Mesothelial cell of epicardium (in vitro differentiated cells): ENCODE measurements at places on chromosomes 3 and 15.

- H3K27ac ChIP-seq = no peak overlapping the region
- H3K4me1 ChIP-seq = no peaks in the 10 kb centered on the region
- H3K4me3 ChIP-seq = no peak overlapping the region
- peaks cover 53% of the 10 kb centered on the region for H3K36me3 ChIP-seq
- no peaks in the 10 kb centered on the region for H3K27me3 ChIP-seq
Observed at GRCh38 chr3:136110481-136110880, 85.7 kb downstream of the MSL2 start.

DNA sequence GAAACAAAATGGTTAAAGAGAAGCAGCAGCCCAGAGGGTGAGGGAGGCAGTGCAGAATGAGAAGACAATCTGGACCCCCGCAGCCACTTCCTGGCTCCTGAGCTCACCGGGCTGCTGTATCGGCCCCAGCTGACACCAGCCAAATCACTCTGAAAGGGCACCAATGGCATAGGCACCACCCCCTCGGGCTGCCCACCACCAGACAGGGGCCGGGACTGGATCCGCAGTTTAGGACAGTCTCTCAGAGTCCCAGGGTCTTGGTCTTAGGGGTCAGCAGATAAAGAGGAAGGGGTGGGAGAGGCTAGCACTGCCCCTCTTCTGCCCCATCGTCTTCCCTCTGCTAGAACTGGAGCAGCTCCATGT lies 17.9 kb upstream of the EHD4 start:
- H3K27ac ChIP-seq = no peak overlapping the region
- H3K36me3 ChIP-seq = no peaks in the 10 kb centered on the region
- no peaks in the 10 kb centered on the region for H3K4me1 ChIP-seq
- DNase-seq = no peak

- H3K27ac ChIP-seq = no peak overlapping the region
- peak overlapping the region; percentile 86 for H3K4me3 ChIP-seq
- peaks cover 25% of the 10 kb centered on the region for H3K27me3 ChIP-seq
- no peaks in the 10 kb centered on the region for H3K36me3 ChIP-seq
- no peak for DNase-seq
- peaks cover 20% of the 10 kb centered on the region for H3K4me1 ChIP-seq
Observed at GRCh38 chr3:24828011-24828410, 333.4 kb upstream of the THRB start.

DNA sequence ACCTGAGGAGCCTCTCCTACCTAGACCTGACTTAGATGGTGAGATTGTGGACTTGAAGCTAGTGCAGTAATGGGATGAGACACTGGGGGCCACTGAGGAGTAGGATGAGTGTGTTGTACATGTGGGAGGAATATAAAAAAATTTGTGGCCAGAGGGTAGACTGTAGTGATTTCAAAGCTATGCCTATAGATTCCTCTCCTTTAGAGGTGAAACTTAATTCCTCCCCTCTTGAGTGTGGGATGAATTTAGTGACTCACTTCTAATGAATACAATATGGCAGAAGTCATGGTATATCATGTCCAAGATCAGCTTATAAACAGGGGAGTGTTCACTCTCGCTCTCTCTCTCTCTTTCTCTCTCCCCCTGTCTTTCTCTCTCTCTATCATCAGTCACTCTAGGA lies 6.7 kb downstream of the ZNF860 start:
- H3K4me1 ChIP-seq = no peaks in the 10 kb centered on the region
- no peak overlapping the region for H3K4me3 ChIP-seq
- no peaks in the 10 kb centered on the region for H3K36me3 ChIP-seq
- no peak overlapping the region for H3K27ac ChIP-seq
- H3K27me3 ChIP-seq = no peaks in the 10 kb centered on the region
- DNase-seq = no peak

GRCh38 chr3:122132949-122133540 lies 50.4 kb upstream of the CASR start:
- H3K4me1 ChIP-seq = no peaks in the 10 kb centered on the region
- no peak overlapping the region for H3K27ac ChIP-seq
- DNase-seq = no peak
- no peaks in the 10 kb centered on the region for H3K36me3 ChIP-seq
- H3K4me3 ChIP-seq = no peak overlapping the region
- H3K27me3 ChIP-seq = peaks cover 2% of the 10 kb centered on the region

GRCh38 chr3:52380023-52380422 lies 63.9 kb downstream of the DNAH1 start:
- no peak overlapping the region for H3K4me3 ChIP-seq
- H3K4me1 ChIP-seq = peaks cover 4% of the 10 kb centered on the region
- H3K27ac ChIP-seq = no peak overlapping the region
- H3K27me3 ChIP-seq = no peaks in the 10 kb centered on the region
- H3K36me3 ChIP-seq = no peaks in the 10 kb centered on the region

DNA sequence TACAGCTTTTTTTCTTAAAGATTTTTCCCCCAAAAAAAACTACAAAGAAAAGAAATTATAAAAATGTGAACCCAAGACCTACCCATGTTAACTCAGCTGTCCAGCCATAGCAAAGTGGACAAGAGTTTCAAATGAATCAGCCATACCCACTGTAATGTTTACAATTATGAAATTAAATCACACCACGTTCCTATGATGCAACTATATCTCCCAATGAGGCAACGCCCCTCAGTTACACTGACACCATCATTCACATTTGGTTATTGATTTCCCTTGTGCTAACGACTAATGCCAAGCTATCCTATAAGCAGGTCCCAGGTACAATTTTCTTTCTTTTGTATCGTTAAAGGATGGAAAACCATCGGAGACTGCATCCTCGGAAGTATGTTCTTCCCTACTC lies 115.1 kb upstream of the ICE2 start:
- DNase-seq = no peak
- peaks cover 20% of the 10 kb centered on the region for H3K4me1 ChIP-seq
- H3K4me3 ChIP-seq = no peak overlapping the region
- no peaks in the 10 kb centered on the region for H3K36me3 ChIP-seq

GRCh38 chr15:81914734-81915256 lies 131.0 kb downstream of the MEX3B start:
- H3K27ac ChIP-seq = no peak overlapping the region
- peaks cover 27% of the 10 kb centered on the region for H3K36me3 ChIP-seq
- no peak overlapping the region for H3K4me3 ChIP-seq
- H3K27me3 ChIP-seq = no peaks in the 10 kb centered on the region
- DNase-seq = no peak

DNA sequence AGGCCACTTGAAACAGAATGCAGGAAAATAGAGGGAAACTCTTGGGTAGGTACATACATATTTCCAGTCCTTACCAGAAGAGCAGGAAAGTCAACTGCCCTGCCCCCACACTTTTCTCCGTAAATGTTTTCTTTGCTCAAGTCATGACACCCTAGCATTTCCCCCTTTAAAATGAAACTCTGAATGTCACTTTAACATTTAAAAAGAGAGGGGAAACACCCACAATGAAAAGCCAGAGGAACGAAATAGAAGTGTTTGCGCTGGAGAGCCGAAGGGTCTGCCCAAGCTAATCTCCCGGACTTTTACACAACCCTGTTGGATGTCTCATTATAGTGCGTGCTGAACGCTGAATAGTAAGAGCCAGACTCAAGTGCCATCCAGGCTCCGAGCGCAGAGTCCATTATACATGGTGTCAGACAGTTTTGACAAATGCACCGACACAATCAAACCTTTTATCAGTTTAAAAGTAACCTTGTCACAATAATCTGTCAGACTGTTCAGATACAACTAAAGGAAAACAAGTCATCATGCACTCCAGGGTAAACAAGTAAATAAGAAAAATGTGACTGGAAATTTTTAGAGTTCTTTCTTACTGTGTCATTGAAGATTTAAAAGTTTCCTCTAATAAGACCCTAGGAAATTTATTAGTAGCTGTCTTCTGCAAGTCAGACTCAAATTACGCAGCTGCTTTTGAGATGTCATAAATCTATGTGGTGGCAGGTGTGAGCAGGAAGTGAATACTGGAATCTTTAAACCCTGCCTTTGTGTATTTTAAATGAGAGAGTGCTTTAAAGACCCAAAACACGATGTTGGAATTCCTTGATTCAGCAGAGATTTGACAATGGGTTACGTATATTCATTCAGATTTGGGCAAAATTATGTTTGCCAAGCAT lies 159.8 kb downstream of the RBMS3 start:
- no peak for DNase-seq
- peak overlapping the region; percentile 78 for H3K4me3 ChIP-seq
- H3K27me3 ChIP-seq = no peaks in the 10 kb centered on the region
- peaks cover 20% of the 10 kb centered on the region for H3K36me3 ChIP-seq

DNA sequence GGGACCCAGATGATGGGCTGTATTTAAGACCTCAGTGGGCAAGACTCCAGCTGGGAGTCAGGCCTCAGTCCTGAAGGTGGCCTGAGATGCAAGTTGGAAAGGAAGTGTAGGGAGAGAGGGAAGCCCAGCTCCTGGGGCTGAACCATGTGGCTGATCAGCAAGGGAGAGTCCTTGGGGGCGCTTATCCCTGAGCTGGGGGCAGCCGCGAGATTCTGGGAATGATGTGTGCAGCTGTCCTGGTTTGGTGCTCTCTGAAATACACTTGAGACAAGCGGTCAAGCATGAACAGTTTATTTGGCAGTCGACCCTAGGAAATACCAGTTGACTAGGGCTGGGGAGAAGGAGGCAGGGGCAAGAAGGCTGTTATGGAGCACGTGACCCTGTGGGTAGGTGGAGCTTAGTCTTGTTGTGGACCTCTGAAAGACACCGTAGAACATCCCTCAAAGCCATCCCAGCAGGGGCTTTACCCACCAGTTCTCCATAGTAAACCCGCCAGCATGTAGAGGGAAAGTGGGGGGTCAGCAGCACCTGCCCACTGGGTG lies 41.8 kb upstream of the SLC6A11 start:
- H3K4me1 ChIP-seq = no peaks in the 10 kb centered on the region
- peaks cover 69% of the 10 kb centered on the region for H3K27me3 ChIP-seq
- no peaks in the 10 kb centered on the region for H3K36me3 ChIP-seq
- DNase-seq = no peak

- no peak overlapping the region for H3K4me3 ChIP-seq
- no peaks in the 10 kb centered on the region for H3K36me3 ChIP-seq
- DNase-seq = no peak
- no peaks in the 10 kb centered on the region for H3K27me3 ChIP-seq
- peaks cover 14% of the 10 kb centered on the region for H3K4me1 ChIP-seq
Observed at GRCh38 chr3:61862614-61863289, 301.4 kb downstream of the PTPRG start.

DNA sequence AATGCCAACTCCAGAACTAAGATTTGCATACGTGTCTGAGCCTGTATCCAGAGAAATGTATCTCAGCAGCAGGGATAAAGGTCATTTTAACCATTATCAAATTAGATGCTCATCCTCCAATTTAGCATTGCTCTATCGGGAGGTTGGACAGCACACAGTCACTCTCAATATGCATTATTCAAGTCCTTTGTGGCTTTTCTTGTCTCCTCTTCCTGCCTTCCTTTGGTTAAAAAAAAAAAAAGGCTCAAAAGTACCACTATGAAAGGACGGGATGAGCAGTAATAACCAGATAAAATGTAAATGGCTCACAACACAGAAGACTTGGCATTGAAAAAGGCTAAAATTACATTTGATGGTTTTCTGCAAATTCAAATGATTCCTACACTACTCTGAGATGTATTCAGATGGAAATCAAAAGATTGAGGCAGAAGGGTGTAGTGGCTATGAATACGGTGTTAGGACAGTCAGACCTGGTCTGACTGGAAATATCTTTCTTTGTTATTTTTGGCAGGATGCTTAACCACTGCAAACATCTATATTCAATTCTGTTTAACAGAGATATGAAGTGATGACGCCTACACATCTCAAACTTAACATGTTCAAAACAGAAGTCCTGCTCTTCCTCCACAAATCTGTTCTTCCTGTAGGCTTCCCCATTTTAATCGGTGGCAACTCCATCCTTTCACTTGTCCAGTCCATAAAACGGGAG lies 109.6 kb downstream of the ADAMTS9 start:
- no peak for DNase-seq
- H3K27ac ChIP-seq = peak overlapping the region; percentile 17
- H3K27me3 ChIP-seq = no peaks in the 10 kb centered on the region
- peaks cover 4% of the 10 kb centered on the region for H3K36me3 ChIP-seq
- peaks cover 7% of the 10 kb centered on the region for H3K4me1 ChIP-seq

DNA sequence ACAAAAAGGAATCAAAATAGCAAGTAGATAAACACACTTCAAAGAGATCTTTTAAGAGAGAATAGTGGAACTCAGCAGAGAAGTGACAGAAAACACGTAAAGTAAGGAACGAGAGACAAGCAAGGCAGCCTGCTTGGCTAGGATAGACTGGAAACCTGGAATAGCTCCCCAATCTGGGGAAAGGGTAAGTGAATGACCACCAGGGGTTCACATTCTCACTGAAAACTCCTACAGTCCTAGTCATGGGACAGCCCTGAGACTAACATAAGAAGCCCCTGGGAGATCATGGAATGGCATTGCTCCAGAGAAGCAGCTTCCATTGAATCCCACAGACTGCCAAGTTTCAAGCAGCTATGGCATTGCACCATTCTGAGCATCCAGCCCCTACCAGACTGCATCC lies 363.6 kb upstream of the ARPP21 start:
- H3K4me3 ChIP-seq = no peak overlapping the region
- DNase-seq = no peak
- no peaks in the 10 kb centered on the region for H3K4me1 ChIP-seq
- H3K27me3 ChIP-seq = no peaks in the 10 kb centered on the region

DNA sequence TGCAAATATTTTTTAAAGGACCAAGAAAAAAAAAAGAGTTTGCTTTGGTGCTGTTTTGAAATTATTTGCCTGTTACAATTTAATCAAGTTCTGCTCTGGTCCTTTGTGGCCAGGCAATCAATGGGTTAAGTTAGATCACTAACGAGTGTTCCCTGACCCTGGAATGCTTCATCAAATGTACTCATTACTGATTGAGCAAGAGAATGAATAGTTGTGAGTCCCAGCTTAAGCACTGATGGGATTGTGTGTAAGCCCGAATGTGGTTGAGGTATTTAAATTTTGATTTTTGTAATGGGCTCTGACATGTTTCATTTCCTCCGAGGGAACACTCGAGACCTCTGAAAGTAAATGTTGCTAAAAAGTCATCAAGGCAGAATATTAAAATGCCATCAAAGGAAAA lies 699.1 kb downstream of the MCTP2 start:
- DNase-seq = no peak
- peaks cover 19% of the 10 kb centered on the region for H3K4me1 ChIP-seq
- H3K27ac ChIP-seq = no peak overlapping the region
